GM06990 (cell line): ENCODE measurements at places on chromosomes 11 and 22.

DNA sequence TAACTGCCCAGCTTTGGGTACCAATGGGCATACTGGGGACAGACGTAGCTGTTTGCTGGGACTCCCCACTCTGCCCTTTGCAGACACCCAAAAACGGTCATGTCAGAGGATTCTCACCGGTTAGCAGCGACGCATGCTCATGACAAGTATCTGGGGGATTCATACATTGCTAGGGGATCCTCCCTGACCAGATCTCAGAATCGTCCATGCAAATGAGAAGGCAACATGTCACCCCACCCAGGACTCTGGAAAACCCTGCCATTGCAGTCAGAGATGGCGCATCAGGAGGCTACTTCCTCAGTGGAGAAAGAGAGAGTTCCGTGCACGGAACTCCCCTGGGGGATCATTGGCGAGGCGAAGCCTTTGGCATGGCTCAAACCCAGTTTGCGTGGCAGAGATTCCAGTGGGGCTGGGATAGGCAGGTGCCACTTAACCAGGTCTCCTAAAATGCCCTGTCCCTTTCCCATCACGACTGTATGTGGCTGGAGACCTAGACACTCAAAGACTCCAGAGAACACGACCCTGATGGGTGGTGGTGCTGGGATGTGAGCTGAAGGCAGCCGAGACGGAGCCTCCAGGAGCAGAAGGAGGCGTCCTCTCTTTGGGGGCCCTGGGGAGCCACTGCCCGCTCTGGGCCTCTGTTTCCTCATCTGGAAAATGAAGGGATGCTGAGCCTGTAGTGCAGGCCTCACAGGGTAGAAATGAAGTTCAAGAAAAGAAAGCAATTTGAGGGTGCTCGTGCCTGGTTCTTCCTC is 4.9 kb downstream of the RGL4 start:
- no peak for DNase-seq

- DNase-seq = no peak
Measured at GRCh38 chr11:116137753-116138152, 633.5 kb upstream of the CADM1 start.

DNA sequence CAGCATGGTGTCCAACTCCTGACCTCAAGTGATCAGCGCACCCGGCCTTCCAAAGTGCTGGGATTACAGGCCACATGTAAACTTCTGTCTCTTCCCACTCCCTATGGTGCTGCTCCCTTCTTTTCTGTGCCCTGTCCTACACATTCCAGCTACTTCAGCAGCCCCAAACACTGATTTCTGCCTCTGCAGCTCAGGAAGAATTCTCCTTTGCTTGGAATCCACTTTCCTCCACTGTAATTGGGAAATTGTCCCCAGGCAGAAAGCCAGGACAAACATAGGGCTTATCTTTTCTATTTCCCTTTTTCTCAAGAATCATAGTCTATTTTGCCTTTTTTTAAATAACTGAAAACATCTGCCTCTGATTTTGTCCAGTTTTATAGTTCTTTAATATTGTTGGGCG is 21.3 kb upstream of the DRG1 start:
- no peak for DNase-seq

- DNase-seq = no peak
Measured at GRCh38 chr11:46149342-46149741, 28.1 kb upstream of the PHF21A start.

DNA sequence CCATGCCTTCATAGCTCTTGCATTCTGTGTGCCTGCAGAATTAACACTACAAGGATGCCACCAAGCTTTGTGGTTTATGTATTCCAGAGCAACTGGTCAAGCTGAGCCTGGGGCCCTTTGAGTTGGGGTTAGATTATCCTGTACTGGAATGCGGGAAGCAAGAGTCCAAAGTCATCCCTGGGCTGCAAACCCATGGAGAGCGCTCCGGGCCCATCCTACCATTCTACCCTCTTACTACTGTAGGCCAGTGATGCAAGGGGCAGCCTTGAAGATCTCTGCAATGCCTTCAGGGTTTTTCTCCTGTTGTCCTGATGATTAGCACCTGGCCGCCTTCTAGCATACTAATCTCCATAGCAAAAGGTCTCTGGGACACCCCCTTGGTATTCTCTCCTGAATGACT is 51.3 kb downstream of the TUG1 start:
- no peak for DNase-seq

- no peak for DNase-seq
Measured at GRCh38 chr11:60905551-60906113, 753 bp downstream of the PRPF19 start.

GRCh38 chr11:78732246-78732645 is 157.6 kb upstream of the NARS2 start:
- DNase-seq = no peak

GRCh38 chr11:47332303-47332711 is 20.2 kb downstream of the MYBPC3 start:
- DNase-seq = no peak

- DNase-seq = no peak
Measured at GRCh38 chr22:27309697-27310096, 491.9 kb downstream of the MN1 start.

DNA sequence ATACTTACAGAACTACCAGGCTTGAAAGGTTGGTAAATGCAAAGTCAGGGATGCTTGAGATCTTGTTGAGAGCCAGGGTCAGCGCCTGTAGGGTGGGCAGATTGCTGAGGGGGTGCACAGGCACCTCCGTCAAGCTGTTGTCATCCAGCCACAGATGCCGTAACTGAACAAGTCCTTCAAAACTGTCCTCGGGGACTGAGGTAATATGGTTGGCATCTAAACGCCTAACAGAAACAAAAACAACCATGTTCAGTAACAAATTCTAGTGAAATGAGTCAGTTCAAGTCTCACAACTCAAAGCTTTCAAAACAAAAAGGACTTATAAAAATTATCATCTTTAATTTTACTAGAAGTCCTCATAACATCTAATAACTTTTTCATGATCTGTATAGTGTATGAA is 22.2 kb upstream of the CCDC34 start:
- no peak for DNase-seq

DNA sequence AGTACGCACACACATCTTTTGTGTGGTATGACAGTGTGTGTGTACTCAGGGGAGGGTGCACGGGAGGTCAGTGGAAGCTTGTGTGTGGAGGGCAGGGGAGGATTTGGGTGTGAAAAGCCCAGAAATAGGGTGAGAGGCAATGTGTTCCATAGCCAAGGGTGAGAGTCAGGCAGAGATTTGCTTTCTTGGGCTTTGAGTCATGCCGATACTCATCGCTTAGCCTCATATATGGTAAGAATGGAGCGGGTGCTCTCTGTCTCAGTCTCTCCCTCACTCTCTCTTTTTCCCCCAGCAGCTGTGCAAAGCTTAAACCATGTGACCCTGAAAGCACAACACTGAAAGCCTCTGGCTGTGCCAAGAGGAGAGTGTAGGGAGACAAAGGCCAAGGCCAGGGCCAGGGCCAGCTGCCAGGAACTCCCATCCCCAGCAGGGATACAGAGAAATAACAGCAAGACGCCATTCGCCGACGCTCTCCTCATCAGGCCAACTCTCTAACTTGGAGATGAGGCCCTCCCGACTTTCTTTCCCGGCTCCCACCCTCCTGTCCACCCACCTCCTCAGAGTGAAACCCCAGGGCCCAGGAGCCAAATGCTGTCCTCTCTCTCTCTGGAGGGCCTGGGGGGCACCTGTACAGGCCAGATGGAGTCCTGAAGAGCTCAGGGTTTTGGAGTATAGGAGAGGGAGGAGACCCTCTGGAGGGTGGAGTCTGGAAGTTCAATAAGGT is 20.3 kb upstream of the MICAL3 start:
- no peak for DNase-seq

DNA sequence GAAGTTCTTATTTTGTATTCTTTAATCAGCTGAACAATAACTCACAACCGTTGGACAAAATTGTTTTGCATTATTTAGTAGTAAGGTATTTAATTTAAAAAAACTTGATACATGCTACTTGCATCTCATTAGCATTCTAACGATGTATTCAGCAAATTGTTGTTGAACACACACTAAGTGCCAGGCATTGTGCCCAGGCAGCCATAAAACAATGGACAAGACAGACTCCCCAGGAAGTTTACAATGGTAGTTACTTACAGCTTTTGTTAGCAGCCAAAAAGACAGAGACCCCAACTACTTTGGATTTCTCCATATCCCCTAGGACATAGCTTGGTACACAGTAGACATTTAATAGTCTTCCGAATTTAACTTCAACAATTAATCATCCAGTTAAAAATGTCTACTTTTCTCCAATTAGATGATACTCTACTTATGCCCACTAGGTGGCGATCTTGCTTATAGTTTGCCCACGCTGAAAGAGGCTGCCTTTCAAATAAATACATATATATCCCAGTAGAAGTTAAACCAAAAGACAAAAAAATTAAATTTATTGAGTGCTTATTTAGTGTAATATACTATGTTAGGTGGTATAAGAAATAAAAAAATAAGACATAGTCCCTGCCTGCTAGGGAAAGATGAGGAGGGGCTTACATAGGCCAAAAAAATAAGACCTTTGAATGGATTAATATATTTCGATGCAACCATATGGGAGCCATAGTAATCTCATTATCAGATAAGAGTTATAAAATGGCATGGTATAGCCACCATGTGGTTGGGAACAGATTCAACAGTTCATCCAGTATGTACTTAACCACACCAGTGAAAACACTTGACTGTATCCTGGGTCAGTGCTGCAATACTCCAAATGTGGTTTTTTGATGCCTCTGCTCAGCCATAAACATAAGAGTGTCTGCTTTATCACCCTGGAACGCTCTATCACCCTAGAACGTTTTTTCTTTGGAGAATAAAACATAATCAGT is 2.0 kb upstream of the FJX1 start:
- DNase-seq = no peak

DNA sequence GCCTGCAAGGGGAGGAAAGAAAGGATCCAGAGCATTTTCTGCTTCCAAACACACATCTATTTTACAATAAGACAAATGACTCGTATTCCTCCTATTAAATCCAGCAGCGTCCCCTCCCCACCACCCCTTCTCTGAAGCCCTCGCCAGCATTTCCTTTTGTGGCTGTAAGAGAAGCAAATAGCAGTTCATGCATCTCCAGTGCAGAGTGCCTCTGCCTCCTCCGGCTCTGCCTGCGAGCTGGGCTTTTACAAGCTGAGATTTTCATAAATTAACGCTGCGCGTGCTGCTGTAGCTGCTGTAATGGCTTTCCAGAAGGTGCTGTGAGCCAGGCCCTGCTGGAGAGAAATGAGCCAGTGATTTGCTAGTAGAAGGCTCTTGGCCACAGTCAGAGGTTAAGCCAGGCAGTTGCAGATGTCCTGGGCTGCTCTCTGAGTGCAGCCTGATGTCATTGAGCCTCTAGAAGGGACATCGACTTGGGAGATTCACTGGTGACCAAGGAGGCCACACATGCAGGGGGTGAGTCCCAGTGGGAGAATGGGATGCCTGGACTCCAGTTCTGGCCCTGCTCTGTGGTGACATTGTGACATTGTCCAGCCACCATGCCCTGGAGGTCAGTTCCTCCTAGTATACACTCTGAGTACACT is 134.5 kb upstream of the NAV2 start:
- no peak for DNase-seq

- DNase-seq = no peak
Measured at GRCh38 chr11:14645985-14646900, 2.6 kb downstream of the PDE3B start.

DNA sequence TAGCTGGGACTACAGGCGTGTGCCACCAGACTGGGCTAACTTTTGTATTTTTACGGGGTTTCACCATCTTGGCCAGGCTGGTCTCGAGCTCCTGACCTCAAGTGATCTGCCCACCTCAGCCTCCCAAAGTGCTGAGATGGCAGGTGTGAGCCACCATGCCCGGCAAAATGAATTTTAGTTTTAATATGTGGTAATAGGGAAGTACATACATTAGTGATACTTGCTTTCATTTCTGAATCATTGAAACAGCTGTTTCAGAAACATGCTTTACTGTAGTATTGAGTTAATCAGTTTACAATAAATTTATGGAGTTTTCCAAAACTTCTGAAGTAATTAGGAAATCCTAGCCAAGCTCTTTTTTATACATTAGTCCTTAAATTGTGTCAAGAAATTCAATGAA is 15.6 kb downstream of the PCF11 start:
- no peak for DNase-seq

- no peak for DNase-seq
Measured at GRCh38 chr11:65352783-65353182, 1.8 kb upstream of the TIGD3 start.

- no peak for DNase-seq
Measured at GRCh38 chr11:680970-681369, 14.1 kb downstream of the DEAF1 start.

GRCh38 chr11:119875841-119876600 is 147.0 kb upstream of the NECTIN1 start:
- no peak for DNase-seq

GRCh38 chr22:23704062-23704461 is 13.2 kb downstream of the RGL4 start:
- DNase-seq = no peak

- no peak for DNase-seq
Measured at GRCh38 chr11:11808992-11809615, 32.7 kb upstream of the USP47 start.

DNA sequence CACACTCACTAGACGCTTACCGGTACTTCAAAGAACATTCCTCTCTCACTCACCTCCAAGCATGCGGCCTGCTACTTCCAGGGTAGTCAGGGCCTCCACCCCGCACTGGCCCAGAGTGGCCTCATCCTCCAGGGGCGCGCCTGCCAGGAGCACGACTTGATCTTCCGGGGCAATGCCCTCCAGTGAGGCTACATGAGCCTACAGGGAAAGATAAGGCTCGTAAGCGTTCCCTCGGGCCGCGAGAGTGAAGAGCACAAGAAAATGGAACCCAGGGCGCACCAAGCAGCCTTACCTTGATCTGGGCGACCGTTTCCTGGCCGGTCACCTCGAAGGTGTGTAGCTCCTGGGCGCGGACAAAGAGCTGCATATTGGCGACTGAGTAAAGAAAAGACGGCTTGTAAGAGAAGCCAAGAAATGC is 478 bp downstream of the FAU start:
- no peak for DNase-seq

DNA sequence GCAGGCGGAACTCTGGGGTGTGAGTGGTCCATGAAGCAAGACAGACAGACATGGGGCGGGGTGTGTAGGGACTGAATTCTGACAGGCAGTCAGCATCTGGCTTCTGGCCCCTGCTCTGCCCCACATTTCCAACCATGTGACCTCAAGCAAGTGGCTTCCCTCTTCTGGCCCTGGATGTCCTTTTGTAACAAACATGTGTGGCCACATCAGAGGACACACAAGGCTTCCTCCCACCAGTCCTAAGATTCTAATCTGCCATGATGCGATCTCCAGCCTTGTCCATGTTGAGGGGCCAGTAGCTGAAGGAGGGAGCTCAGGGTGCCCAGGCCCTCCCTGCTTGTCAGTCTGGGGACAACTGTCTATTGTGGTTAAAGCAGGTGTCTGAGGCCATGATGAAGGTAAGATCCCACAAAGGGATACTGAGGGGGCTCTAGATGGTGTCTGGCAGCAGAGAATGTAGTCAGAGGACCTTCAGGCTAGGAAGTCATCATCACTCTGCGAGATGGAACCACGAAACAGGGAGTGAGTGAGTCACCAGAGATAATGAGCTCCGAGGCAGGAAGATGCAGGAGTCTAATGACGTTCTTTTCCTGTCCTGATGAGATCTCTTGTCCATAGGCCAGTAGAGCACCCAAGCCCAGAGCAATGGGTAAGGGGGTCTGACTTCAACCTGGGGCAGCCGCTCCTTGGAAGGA is 27.4 kb downstream of the DRD2 start:
- no peak for DNase-seq
